ENCODE measurements at places on chromosomes 5 and 9.

DNA sequence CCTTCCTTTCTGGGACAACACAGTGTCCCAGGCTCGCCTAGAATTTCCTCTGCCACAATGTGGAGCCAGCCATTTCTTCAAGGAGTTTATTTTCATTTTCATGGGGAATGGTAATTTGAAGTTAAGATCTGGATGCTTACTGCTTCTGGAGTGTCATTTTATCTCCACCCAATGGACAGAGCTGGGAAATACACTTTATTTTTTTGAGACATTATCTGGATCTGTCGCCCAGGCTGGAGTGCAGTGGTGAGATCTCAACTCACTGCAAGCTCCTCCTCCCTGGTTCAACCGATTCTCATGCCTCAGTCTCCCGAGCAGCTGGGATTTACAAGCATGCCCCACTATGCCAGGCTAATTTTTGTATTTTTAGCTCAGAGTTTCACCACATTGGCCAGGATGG is 12.7 kb upstream of the THG1L start:
- peak; percentile 72 for DNase-seq

DNA sequence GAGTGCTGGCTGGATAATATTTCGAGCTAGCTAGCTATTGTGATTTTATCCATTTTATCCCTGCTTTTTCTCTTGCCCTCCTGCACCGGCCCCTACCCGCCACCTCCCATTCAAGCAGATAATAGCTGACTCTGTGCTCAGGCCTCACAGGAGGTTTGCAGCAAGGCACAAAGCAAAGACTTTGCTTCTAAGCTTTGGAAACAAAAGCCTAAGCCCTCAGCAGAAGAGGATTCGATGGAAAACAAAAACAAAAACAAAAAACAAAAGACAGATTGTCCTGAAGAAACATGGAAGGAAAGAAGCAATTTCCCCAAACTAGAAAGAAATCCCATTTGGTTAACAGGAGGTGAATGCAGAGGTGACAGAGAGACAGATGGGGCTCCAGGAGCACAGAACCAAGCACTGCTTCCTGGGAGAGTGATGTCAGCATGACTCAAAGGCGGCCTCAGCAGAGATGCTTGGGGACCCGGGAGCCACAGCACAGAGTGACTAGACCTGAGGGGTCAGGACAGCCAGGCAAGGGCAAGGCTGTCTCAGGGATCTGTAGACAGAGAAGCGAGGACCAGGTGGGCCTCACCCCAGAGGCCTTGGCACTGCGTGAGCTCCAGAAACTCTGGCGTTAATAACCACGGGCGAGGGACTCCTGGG is 28.4 kb downstream of the MTX3 start:
- peak; percentile 67 for DNase-seq

GRCh38 chr9:72322259-72322658 is 42.7 kb downstream of the ZFAND5 start:
- DNase-seq, result no peak

- no peak for DNase-seq
These were observed 209.4 kb downstream of the DTWD2 start for GRCh38 chr5:118778941-118779340.

DNA sequence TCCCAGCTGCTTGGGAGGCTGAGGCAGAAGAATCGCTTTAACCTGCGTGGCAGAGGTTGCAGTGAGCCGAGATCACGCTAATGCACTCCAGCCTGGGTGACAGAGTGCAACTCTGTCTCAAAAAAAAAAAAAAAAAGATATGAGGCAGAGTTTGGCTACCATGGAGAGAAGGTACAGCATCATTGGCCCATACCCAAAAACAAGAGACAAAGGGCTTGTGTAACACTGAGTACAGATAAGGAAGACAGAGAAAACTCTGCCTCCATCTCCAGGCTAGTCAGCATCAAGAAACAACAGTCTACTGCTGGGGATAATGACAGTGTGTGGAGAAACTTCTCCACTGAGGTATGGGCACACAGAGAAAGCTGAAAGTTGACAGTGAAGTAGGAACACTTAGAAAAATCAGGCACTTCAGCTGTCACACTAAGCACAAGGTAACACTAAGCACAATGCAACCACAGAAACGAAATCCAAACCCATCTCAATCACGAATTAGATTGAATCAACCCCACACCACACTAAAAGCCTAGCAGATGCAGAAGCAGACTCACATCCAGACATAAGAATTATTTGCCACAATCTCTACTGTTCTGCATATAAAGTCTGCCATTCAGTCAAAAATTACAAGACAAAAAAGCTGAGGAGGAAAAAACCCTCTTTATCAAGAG is 10.5 kb downstream of the PJA2 start:
- DNase-seq, result no peak

GRCh38 chr5:125725691-125726090 is 697.5 kb upstream of the GRAMD2B start:
- DNase-seq, result no peak

All from activated CD4-positive, alpha-beta T cell treated with anti-CD3 and anti-CD28 coated beads, Interleukin-2, amount 10 ng/mL, durations not matched to agents 24 days and 14 days (primary cell).